ENCODE measurements at places on chromosomes 4 and X. TPM values are rescaled to one million over a fixed set of nuclear protein-coding genes. Genes with fewer than 3 reads are reported as not detected.

The TEX13D gene
- polyA plus RNA-seq = not detected

The CNKSR2 gene
- polyA plus RNA-seq = 8.0 TPM

The S100G gene
- polyA plus RNA-seq = not detected

The BMP2K gene
- 25.2 TPM for polyA plus RNA-seq

- no peak for DNase-seq
These were observed 4.6 kb downstream of the ZNF185 start for GRCh38 chrX:152902502-152902820.

GRCh38 chrX:49184294-49185281, 1.6 kb downstream of the PRICKLE3 start:
- DNase-seq = peak; percentile 92

- DNase-seq = no peak
These were observed 1.7 kb downstream of the TSPAN7 start for GRCh38 chrX:38563030-38563429.

DNA sequence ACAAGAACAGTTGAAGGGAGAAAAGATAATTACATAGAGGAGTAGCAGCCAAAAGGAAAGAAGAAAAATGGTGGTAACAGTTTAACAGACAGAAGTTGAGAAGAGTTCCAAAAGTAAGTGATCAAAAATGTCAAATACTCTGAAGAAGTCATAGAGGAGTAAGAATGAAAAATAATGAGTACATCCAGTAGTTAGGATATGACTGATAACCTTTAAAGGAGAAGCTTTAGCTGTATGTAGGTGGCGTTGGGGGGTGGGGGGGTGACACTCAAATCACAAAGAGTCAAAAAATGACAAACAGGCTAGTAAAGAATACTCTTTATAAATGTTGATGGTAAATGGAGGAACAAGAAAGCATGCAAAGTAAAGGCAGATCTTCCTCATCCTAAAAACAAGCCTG, 40.6 kb downstream of the RAB33A start:
- DNase-seq = no peak

Data from left lung (tissue), 14 donors.